ENCODE measurements at places on chromosomes 2 and 18.

DNA sequence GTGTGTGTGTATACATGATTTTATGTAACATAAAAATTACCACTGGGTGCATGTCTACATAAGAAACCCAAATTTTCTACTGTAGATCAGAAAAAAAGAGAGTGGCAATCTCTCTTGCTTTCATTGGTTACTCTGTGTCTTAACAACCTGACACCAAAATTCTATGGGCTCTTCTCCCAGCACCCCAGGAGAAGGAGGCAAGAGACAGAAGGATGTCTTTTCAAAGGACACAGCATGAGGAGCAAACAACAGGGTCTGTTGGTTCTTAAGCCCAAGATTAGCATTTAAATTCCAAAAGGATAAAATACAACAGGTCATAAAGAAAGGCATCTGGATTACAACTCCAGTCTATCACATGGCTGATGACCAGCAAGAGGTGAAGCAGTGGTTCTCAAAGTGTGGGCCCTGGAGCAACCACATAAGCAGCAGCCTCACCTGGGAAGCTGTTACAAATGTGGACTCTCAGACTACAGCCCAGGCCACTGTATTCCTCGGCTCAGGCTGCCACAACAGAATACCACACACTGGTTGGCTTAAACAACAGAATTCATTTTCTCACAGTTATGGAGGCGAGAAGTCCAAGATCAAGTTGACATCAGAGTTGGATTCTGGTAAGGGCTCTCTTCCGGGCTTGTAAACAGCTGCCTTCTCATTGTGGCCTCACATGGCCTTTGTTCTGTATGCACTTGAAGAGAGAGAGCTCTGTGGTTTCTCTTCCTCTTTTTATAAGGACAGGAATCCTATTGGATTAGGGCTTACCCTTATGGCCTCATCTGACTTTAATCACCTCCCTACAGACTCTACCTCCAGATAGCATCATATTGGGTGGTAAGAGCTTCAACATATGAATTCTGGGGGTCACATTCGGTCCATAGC is 79.8 kb upstream of the RNF152 start:
- no peak for DNase-seq

GRCh38 chr2:237122214-237122666 is 36.6 kb downstream of the COPS8 start:
- DNase-seq: peak; percentile 75

DNA sequence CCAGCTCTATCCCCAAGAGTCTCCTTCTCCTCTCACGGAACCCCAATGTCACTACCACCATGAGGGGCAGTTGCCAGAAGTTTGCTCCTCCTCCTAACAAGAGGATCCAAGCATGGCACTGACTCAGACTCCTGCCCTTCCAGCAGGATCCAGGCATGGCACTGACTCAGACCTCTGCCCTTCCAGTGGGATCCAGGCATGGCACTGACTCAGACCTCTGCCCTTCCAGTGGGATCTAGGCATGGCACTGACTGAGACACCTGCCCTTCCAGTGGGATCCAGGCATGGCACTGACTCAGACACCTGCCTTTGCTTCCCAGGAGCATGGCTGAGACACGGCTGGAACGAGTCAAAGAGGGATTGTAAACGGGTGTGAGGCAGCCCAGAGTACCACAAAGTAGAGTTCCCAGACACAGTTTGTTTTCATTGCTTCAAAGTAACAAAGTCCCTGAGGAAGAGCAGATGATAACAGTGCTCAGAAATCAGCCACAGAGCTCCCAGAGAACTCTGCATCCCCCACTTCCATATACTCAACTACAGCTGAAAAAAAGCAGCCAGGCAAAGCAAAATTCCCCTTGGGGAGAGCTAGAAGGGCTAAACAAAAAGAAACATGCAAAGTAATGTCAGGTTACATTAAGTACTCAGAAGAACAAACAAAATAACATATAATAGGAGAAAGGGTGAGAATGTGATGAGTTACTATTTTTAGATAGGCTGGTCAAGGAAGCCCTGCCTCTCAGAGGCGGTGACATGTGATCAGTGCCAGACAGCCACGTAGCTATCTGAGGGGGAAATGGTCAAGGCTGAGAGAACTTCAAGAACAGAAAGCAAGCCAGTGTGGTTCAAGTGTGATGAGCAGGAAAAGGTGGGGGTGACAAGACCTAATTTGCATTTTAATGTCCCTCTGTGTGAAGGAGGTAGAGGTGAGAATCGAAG is 3.0 kb downstream of the BUB1 start:
- peak; percentile 53 for DNase-seq

DNA sequence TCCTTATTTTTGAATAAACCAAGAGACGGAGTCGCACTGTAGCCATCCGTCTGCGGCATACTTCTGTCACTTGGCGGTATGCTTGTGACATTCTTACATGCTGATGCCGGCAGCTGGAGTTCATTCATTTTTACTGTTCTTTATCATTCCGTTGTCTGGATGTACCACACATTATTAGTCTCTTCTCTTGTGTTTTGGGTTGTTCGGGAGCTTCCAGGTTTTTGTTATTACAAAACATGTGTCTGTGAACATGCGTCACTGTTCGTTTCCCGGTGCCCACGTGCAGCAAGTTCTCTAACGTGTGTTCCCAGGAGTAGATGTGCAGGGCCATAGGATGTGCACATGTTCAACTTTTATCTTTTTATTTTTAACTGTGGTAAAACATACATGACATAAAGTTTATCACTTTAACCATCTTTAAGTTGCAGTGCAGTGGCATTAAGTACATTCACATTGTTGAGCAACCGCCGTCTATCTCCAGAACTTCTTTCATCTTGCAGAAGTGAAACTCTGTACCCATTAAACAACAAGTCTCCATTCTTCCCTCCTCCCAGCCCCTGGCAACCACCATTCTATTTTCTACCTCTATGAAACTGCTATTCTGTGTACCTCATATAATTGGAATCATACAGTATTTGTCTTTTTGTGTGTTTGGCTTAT is 40.1 kb downstream of the MTCL1 start:
- peak; percentile 34 for DNase-seq

DNA sequence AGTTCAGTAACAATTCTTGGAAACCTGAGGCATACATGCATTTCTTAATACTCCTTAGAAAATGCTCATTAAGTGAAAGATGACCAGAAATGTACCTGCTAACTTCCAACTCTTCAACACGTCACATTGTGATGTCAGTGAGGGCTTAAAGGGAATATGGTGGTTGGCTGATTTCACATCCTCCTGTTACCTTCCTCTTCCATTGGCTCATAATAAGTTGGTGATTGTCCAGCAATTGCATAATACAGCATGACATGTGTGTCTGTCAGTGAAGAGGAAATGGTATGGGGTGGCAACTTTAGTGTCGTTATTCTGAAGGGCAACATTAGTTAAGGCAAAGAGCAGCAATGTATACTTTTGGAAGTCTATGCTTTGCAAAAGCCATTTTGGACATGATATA is 26.0 kb downstream of the PLEK start:
- DNase-seq: no peak

DNA sequence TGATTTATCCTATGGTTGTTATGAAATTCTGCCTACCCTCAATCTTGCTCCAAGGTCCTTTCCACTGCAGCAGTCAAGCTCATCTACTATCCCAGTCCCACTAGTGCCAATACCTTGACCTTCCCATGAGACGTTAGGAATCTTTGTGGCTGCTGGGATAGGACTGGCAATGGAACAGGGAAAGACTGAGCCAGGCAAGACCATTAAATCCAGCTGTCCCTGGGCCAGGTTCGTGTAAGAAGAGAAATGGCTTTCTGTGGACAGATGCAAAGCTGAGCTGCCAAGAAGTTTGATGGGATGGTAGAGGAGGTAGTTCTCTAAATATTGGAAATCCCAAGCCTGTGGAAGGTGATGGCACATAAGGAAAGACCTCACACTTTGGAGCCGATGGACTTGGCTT is 50.1 kb upstream of the TMEM17 start:
- no peak for DNase-seq

DNA sequence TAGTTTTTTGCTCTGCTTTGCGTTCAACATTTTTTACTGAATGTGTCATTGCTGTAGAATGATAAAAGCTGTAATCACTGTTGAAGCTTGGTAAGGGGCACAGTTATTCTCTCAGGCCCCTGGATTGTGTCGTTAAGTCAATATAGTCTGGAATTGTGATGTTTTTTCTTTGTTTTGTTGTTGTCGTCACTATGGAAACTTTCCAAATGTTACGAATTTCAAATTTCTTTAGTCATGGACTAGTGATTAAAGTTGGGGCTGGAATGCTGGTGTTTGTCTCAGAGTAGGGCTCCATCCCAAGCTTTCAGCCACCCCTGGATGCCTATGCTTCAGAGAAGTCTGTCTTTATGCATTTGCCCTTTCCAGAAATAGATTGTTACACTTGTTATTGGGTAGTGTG is 287.2 kb downstream of the CDH19 start:
- DNase-seq: no peak

DNA sequence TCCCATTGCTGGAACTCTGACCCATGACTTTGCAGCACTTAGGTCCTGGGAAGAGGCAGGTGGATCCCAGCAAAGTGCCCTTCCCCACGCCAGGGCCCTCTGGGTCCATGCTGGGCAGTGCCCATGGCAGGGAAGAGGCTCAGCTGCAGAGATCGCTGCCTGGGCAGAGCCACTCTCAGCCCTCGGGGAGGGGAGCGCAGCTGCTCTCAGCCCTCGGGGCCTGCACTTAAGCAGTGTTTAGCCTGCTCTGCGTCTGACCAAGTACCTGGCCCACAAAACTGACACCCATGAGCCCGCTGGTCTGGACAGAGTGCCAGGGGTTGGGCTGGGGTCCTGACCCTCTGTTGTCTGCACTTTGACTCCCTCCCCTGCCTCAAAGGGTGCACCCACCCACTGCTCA is 46.3 kb downstream of the AQP12A start:
- DNase-seq: no peak

- DNase-seq: peak; percentile 32
These were observed 24.8 kb upstream of the RPE start for GRCh38 chr2:209977386-209978239.

GRCh38 chr18:63427558-63427957 is 5.3 kb upstream of the VPS4B start:
- DNase-seq: peak; percentile 21

DNA sequence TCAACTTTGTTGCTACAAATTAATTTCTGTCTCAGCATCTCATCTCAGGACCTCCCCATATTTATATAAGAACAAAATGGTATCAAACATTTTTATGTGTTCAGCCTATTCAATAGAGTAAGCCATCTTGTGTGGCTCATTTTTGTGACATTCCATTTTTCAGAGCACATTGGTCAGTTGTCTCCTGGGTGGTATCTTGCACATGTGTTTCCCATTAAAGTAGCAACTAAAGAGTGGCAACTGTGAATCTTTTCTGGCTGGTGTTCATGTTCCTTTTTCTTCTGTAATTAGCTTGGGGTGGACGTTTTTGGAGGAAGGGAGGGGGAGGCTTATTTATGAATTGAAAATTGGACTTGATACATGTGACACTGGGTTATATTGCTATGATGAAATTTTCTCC is 45.4 kb upstream of the EFEMP1 start:
- DNase-seq: peak; percentile 18

- peak; percentile 98 for DNase-seq
These were observed 14.4 kb upstream of the PIK3C3 start for GRCh38 chr18:41940506-41941215.

GRCh38 chr2:98149333-98149697 is 62.3 kb downstream of the VWA3B start:
- DNase-seq: peak; percentile 59

GRCh38 chr2:236576953-236577352 is 7.3 kb downstream of the ACKR3 start:
- DNase-seq: no peak

- no peak for DNase-seq
These were observed 932.8 kb downstream of the SLC4A3 start for GRCh38 chr2:220560192-220560591.

- no peak for DNase-seq
These were observed 41.4 kb downstream of the WDR33 start for GRCh38 chr2:127769587-127769986.

GRCh38 chr2:26900831-26901321 is 52.9 kb downstream of the DPYSL5 start:
- no peak for DNase-seq

DNA sequence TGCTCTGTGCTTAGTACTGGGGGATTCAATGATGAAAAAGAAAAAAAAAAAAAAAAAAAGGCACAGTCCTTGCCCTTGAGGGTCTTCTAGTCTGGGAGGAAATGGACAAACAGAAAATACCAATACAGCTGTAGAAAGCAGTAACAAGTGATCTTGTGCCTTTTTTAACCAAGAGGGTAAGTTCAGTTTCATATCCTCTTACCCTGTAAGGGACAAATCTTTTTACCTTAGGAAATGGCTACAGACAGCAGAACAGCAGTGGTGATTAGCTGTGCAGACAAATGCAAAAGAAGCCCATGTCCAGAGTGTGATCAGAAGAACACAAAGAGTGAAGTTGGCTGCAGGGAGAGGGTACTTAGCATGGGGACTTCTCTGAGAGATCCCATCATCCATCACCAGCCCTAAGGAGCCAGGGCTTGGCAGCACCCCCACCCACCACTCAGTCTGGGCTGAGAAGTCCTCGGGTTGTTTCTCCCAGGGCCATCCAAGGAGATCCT is 102.9 kb downstream of the ALPK2 start:
- DNase-seq: no peak

DNA sequence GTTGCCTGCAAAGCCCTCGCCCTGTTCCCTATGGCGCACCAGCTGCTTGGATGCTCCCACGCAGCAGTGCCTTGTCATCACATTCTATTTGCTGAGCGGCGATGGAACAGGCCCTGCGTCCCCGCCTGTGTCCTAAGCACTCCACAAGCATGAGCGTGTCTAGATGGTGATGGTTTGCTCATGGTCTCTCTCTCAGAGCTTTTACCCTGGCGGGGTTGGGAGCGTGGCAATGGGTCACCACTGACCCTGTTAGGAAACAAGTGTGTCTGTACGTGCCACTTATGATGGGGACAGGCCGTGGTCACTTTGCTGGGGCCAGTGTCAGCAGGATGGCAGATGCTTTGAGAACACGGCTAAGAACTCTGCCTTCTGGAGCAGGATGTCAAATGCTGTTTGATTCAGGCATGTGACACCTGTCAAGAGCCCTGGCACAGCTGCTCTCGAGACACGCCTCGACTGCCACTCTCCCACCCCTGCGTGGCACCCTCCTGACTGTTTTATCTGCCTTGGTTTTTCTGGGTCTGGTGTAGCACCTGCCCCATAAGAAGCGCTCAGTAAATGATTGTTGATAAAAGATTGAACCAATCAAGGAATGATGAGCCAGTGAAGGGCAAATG is 44.2 kb downstream of the RRM2 start:
- DNase-seq: no peak

DNA sequence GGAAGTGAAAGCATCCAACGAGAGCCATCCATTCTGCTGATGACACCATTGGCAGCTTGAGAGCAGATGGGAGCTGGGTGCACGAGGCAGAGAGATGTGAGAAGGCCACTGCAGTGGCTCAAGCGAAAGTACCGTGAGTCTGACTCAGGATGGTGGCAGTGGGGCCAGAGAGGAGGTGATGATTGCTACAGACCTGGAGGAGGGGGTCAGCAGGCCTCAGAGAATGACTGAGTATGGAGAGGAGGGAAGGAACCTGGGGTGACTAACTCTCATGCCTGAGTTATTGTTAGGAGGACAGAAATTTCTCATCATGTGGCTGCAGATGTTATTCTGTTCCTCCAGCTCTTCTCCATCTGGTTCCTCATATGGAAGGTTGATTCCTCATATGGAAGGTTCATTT is 8.8 kb upstream of the ZBTB7C start:
- DNase-seq: no peak

- DNase-seq: no peak
These were observed 102.8 kb upstream of the COPS8 start for GRCh38 chr2:236982693-236983455.

GRCh38 chr2:19752500-19752899 is 149.3 kb downstream of the TTC32 start:
- DNase-seq: no peak

All from EL (cell line).